ENCODE measurements at places on chromosomes 5 and 9. TPM values are rescaled to one million over a fixed set of nuclear protein-coding genes. Genes with fewer than 3 reads are reported as not detected.

SCGB3A2 gene
- total RNA-seq: 1.2 TPM

CEL gene
- total RNA-seq: 3.8 TPM

CDH10 gene
- 3.0 TPM for total RNA-seq

MTX3 gene
- total RNA-seq: 21.8 TPM

RASEF gene
- 0.25 TPM for total RNA-seq

GRCh38 chr5:110338341-110339083 is 388.0 kb downstream of the TMEM232 start:
- no peaks in the 10 kb centered on the region for H3K36me3 ChIP-seq
- no peaks in the 10 kb centered on the region for H3K27me3 ChIP-seq
- H3K4me3 ChIP-seq: no peak overlapping the region
- no peak for DNase-seq
- H3K4me1 ChIP-seq: peaks cover 7% of the 10 kb centered on the region
- H3K27ac ChIP-seq: no peak overlapping the region

- peaks cover 4% of the 10 kb centered on the region for H3K36me3 ChIP-seq
- H3K4me1 ChIP-seq: peaks cover 15% of the 10 kb centered on the region
- DNase-seq: peak; percentile 38
- no peak overlapping the region for H3K27ac ChIP-seq
- peaks cover 6% of the 10 kb centered on the region for H3K27me3 ChIP-seq
Measured at GRCh38 chr5:142222225-142222865, 102.5 kb downstream of the SPRY4 start.

GRCh38 chr5:26649000-26649399 is 389.4 kb downstream of the CDH9 start:
- H3K27me3 ChIP-seq: peaks cover 4% of the 10 kb centered on the region
- H3K27ac ChIP-seq: no peak overlapping the region
- H3K4me3 ChIP-seq: no peak overlapping the region

DNA sequence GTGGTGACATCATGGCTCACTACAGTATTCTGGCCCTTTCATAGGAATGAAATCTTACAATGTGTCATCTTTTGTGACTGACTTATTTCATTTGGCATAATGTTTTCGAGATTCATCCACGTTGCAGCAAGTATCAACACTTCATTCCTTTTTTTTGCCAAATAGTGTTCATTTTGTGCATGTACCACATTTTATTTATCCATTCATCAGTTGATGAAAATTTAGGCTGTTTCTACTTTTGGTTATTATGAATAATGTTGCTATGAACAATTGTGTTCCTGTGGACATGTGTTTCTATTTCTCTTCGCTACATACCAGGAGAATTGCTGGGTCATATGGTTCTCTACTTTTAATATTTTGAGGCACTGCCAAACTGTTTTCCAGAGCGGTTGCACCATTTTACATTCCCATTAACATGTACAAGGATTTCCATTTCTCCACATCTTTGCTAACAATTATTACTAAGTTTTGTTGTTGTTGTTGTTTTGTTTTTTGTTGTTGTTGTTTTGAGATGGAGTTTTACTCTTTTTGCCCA is 43.5 kb downstream of the RMI1 start:
- no peaks in the 10 kb centered on the region for H3K4me1 ChIP-seq
- H3K27me3 ChIP-seq: no peaks in the 10 kb centered on the region
- DNase-seq: no peak
- H3K36me3 ChIP-seq: peaks cover 3% of the 10 kb centered on the region

GRCh38 chr5:107631805-107632362 is 38.9 kb downstream of the EFNA5 start:
- peak; percentile 50 for DNase-seq
- no peaks in the 10 kb centered on the region for H3K36me3 ChIP-seq
- peak overlapping the region; percentile 39 for H3K4me3 ChIP-seq
- H3K27me3 ChIP-seq: no peaks in the 10 kb centered on the region

- no peak for DNase-seq
- H3K36me3 ChIP-seq: no peaks in the 10 kb centered on the region
- H3K4me1 ChIP-seq: peaks cover 5% of the 10 kb centered on the region
Measured at GRCh38 chr5:134209477-134210245, 16.2 kb downstream of the PPP2CA start.

- H3K27me3 ChIP-seq: peaks cover 2% of the 10 kb centered on the region
- H3K4me3 ChIP-seq: no peak overlapping the region
- no peak overlapping the region for H3K27ac ChIP-seq
- no peaks in the 10 kb centered on the region for H3K36me3 ChIP-seq
- no peaks in the 10 kb centered on the region for H3K4me1 ChIP-seq
Measured at GRCh38 chr9:111271047-111271446, 59.0 kb downstream of the OR2K2 start.

GRCh38 chr9:97880336-97880735 is 27.3 kb downstream of the FOXE1 start:
- no peak for DNase-seq
- H3K4me1 ChIP-seq: no peaks in the 10 kb centered on the region
- H3K27me3 ChIP-seq: peaks cover 4% of the 10 kb centered on the region
- H3K4me3 ChIP-seq: no peak overlapping the region
- no peak overlapping the region for H3K27ac ChIP-seq

DNA sequence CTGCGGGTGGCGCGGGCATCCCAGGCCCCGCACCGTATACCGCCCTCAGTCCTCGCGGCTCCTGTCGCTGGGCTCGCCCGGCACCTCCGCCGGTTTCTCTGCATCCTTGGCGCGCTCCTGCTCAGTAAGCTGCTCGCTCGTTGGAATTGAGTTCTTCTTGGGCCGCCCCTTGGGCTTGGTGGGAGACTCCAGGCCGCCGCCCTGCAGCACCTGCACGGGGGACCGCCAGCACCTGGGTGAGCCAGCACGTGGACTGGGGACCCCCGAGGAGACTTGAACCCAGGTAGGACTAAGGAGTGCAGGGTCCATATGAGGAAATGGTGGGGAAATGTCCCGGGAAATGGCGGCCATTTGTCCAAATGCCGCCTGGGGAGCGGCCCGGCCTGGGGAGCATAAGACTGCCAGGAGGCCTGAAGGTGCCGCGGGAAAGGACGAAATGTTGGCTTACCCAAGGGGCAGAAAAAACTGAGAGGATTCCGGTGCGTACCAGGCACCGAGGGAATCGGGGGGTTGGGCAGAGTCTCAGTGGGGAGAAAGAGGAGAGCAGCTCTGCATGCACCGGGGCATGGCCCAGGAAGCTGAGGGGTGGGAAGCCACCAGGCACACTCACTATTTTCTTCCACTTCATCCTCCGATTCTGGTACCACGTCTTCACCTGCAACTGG is 2.9 kb downstream of the BARX1 start:
- H3K4me3 ChIP-seq: peak overlapping the region; percentile 21
- no peak for DNase-seq
- peaks cover 44% of the 10 kb centered on the region for H3K27me3 ChIP-seq
- no peak overlapping the region for H3K27ac ChIP-seq

Data from glutamatergic neuron (in vitro differentiated cells).